ENCODE measurements at places on chromosomes 7 and 10. TPM values are rescaled to one million over a fixed set of nuclear protein-coding genes. Genes with fewer than 3 reads are reported as not detected.

PITX3 gene
- not detected for total RNA-seq

DDIT4 gene
- 32.6 TPM for total RNA-seq

PIP gene
- total RNA-seq: not detected

SLIT1 gene
- total RNA-seq: 0.38 TPM

- DNase-seq: no peak
- H3K4me1 ChIP-seq: peaks cover 10% of the 10 kb centered on the region
- H3K27ac ChIP-seq: no peak overlapping the region
- no peaks in the 10 kb centered on the region for H3K27me3 ChIP-seq
These were observed 37.4 kb downstream of the SMNDC1 start for GRCh38 chr10:110267276-110267675.

- H3K4me1 ChIP-seq: no peaks in the 10 kb centered on the region
- no peaks in the 10 kb centered on the region for H3K36me3 ChIP-seq
- no peak overlapping the region for H3K27ac ChIP-seq
- no peaks in the 10 kb centered on the region for H3K27me3 ChIP-seq
- no peak overlapping the region for H3K4me3 ChIP-seq
- no peak for DNase-seq
These were observed 256.4 kb upstream of the SLC26A5 start for GRCh38 chr7:103702454-103702853.

- H3K27me3 ChIP-seq: no peaks in the 10 kb centered on the region
- no peak for DNase-seq
- no peak overlapping the region for H3K27ac ChIP-seq
- no peak overlapping the region for H3K4me3 ChIP-seq
- no peaks in the 10 kb centered on the region for H3K36me3 ChIP-seq
These were observed 33.2 kb upstream of the PLEKHA1 start for GRCh38 chr10:122341141-122341810.

GRCh38 chr10:112226439-112227248, 43.1 kb upstream of the GPAM start:
- no peaks in the 10 kb centered on the region for H3K27me3 ChIP-seq
- DNase-seq: no peak
- no peaks in the 10 kb centered on the region for H3K4me1 ChIP-seq

GRCh38 chr7:18894155-18894554, 223.3 kb downstream of the TWIST1 start:
- H3K27ac ChIP-seq: no peak overlapping the region
- H3K4me1 ChIP-seq: no peaks in the 10 kb centered on the region
- no peak overlapping the region for H3K4me3 ChIP-seq
- DNase-seq: no peak
- H3K27me3 ChIP-seq: no peaks in the 10 kb centered on the region

- no peaks in the 10 kb centered on the region for H3K4me1 ChIP-seq
- DNase-seq: no peak
- no peaks in the 10 kb centered on the region for H3K27me3 ChIP-seq
- H3K27ac ChIP-seq: no peak overlapping the region
- no peak overlapping the region for H3K4me3 ChIP-seq
- no peaks in the 10 kb centered on the region for H3K36me3 ChIP-seq
These were observed 188.1 kb upstream of the STEAP1 start for GRCh38 chr7:89966067-89966664.
